Fibroblast of pulmonary artery (primary cell): ENCODE measurements at places on chromosomes 4 and X.

- DNase-seq, result no peak
These were observed 279.9 kb downstream of the INPP4B start for GRCh38 chr4:142566243-142566642.

GRCh38 chr4:519885-520682, 21.1 kb downstream of the PIGG start:
- no peak for DNase-seq

DNA sequence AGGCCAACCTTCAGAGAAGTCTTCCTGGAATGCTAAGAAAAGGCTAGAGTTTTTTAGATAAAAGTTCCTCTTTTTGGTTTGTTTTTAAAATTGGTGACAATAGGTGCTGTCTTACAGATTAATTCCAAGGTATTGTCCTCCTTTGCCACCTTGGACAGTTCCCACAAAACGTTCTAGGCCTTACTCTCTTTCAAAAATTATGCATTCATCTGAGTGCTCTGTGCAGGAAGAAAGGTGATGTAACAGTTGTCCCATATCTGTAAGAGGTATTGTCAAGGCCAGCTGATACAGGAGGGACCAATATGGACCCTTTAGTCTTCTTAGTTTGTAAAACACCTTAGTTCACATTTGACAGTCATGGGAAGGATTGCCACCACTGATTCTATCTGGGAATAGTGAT, 15.9 kb upstream of the CXCL5 start:
- peak; percentile 37 for DNase-seq

DNA sequence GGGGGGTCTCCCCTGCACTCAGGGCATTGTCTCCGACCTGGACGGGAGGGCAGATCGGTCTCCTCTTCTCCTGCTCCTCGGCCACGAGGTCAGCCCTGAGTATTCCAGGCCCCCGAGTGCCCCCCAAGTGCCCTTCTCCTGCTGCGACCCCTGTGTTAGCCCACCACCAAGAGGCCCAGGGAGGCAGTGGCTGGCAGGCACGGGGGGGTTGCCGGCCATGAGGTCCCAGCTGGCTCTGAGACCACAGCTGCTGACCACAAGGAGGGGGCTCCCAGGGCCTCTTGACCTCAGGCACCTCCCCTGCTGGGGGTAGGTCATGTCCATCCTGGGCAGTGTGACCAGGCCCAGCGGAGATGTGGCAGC, 186.1 kb upstream of the PSAPL1 start:
- no peak for DNase-seq

GRCh38 chrX:110012818-110013485, 10.0 kb downstream of the TMEM164 start:
- no peak for DNase-seq

DNA sequence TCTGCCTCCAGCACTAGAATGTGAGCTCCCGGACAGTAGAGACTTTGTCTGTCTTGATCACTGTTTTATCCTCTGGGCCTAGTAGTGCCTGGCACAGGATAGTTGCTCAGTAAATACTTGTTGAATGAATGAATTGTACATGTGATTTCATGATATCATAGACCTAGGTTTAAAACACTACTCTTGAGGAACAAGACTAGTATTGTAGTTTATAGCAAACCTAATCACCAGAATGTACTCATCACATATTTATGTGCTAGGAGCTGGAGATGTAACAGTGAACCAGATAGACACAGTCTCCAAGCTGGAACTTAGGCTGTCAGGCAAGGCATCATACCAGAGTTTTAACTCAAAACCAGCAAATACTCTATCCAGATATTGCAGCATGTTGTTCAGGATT, 23.5 kb downstream of the GAB3 start:
- peak; percentile 38 for DNase-seq
